Naive B cell (primary cell): ENCODE measurements at places on chromosomes 3 and 15. TPM values are rescaled to one million over a fixed set of nuclear protein-coding genes. Genes with fewer than 3 reads are reported as not detected.

- DNase-seq, result no peak
These were observed 1.9 kb upstream of the DPH6 start for GRCh38 chr15:35547775-35548364.

AGBL1 gene
- polyA plus RNA-seq, result not detected

DNA sequence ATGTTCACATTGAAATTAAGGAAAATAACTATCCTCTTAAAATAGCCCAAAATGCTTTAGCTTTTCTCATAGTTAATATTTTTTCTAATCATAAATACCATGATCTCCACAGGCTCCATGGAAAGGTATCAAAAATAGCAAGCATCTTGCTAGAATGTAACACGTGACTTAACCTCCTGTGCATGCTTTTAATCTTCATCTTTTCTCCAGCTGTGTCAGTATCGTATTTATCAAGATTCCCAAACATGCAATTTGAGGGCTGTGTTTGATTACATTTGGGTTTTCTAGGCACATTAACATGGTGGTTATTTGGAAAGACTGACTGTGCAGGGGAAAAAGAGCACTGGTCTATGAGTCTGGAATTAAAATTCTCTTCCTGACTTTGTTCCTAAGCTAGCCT, 472.5 kb upstream of the MCTP2 start:
- DNase-seq, result no peak

GRCh38 chr15:83435202-83435601, 11.9 kb upstream of the SH3GL3 start:
- DNase-seq, result no peak

DNA sequence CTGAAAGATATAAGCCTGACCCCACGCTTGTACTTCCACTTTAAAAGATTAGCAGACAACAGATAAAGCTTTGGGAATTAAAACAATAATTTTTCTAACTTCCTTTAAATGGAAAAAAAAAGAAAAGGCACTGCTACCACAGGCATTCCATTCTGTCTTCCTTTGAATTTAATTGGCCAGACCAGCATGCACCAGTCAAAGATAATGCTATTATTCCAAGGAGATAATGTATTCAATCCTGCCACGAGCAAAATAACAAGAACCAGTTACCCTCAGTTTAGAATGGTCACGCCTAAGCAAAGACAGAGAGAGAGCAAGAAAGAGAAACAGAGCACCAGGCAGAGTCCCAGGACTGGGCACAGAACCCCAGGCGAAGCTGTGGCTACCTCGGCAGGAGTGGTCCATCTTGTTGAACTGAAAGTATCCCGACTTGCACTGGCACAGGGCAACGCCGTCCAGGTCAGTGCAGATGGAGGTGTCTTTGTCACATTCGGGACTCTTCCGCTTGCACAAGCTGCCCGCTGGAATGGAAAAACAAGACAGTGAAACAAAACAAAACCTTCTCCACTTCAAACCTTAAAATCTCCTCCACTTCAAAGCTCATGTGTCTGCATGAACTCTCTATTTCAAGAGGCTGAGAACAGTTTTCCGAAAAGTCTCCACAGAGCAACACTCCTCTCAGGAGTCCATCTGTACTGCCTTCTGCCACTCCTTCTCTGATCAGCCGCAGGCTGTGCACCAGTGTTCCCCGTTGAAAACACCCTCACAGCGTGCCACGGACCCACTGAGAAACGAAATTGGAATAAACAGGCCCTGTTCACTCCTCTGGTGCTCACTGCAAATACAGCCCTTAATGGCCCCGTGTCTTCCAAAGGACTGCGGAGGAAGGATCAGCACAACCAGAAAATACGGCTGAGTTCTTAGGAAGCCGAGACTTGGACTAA, 58.2 kb downstream of the HEG1 start:
- no peak for DNase-seq

GRCh38 chr3:78141269-78141668, 1101.4 kb downstream of the ROBO2 start:
- DNase-seq, result no peak

MOBP gene
- polyA plus RNA-seq, result not detected

PLA1A gene
- not detected for polyA plus RNA-seq

DNA sequence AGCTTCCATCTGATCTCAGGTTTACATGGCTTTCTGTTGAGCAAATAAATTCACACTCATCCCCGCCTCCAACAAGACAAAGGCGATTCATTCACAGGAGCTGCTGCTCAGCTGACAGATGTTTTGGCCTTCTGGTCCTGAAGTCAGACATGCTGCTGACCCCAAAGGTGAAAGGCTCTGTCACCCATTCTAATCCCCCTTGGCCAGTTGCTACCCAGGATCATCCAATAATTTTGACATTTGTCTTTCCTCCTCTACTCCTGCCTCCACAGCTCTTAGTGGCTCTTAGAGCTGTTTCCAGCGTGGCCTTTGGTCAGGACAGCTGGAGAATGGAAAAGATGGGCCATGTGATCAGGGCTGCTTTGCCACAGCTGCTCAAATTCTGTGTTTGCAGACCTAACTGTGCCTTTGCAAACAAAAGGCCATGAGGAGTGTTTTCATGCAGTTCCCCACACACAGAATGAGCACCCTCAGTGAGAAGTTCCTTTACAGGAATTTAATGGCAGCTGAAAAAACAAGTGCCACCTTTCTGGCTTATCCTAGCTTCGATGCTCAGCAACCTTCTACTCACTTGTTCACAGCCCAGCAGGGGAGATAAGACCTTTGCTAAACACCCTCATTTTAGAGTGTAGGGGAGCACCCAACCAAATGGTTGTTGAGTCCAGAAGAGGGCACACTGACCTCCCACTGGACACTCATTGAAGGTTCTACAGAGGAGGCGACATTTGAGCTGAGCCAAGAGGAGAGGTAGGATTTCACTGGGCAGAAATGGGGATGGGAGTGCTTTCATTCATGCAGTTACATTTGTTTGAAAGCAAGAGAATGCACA, 39.0 kb downstream of the CYP19A1 start:
- DNase-seq, result no peak

DNA sequence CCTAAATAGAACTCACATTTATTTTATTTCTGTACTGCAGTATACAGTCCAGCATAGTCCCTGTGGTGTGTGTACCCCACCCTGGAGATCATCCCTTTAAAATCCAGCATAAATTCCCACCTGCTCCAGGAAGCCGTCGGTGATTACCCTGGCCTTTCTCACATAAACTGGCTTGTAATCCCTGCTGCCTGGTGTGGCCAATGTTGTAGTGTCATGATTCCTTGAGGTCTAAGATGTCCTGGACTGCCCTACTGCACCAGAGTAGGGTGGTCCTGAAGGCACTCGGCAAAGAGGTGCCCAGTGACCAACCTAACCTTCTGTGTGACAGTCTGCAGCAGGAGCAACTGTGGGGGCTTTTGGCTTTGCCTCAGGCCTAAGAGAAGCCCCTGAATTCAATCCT, 58.9 kb downstream of the ITGA11 start:
- DNase-seq, result no peak

DNA sequence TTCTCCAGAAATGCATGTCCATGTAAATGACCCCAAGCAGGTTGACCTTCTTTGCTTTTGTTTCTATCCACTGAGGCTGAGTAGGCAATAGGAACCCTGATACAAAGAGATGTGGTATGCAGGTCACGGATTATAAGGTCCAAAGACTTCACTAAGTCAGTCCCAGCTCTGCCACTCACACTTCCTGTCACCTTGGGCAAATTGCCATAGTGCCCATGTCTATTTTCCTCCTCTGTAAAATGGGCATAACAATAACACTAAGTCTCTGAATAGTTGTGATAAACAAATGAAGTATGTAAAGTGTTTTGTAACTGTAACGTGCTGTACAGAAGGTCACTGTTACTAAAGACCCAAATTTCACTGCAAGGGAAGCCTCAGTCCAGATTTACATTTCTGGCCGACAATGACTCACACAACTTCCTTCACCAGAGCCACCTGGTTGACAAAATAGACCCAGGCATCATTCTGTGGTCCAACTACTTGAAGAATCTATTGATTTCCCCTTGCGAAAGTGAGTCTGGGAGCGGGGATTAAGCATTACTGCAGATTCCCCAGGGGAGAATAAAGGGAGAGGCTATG, 175.4 kb upstream of the LPP start:
- DNase-seq, result peak; percentile 63

OCA2 gene
- not detected for polyA plus RNA-seq

DNA sequence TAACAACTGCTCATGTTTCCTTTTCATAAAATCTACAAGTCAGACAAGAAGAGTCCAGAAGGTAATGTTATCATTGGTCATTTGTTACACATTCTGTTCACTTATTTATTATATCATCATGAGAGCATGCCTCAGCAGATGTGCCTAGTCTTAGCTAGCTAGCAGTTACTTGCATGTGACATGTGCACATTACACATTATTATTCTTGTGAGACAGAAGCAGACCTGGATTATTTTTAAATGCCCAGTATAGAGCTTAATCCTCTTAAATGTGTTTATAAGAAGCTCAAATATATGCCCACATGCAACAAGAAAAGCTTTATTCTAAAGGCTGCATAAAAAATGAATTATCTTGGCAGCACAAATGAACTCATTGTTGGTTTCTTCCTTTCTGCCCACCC, 12.6 kb downstream of the YEATS2 start:
- no peak for DNase-seq

GRCh38 chr3:188752850-188753249, 418.9 kb upstream of the TPRG1 start:
- peak; percentile 11 for DNase-seq

- DNase-seq, result no peak
These were observed 9.5 kb downstream of the EBLN2 start for GRCh38 chr3:73070675-73071575.

DNA sequence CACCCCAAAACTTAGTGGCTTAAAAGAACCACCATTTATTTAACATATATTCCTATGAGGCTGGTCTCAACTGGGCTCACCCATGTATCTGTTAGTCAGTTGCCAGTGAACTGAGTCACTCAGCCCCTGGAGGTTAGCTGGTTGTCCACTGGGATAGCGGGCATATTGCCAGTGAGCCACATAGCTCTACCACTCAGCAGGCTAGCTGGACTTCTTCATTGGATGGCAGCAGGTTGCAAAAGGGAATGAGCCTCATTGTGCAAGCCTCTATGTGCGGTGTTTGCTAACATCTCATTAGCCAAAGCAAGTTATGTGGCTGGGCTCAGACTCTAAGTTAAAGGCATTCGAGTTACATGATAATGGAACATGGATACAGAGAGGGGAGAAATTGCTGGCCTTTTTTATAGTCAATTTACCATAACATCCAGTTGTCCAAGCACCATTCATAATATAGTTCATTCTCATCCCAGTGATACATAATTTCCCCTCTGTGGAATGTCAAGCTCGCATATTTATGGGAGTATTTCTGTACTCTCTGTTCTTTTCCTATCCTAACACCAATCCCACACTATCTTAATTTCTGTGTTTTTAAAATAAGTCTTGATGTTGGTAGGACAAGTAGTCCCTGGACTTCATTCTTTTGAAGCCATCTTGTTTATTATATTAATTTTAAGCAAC, 8.7 kb downstream of the BTD start:
- DNase-seq, result no peak

CDCP1 gene
- not detected for polyA plus RNA-seq

BMF gene
- polyA plus RNA-seq, result 0.66 TPM

- no peak for DNase-seq
These were observed 162.2 kb downstream of the ALCAM start for GRCh38 chr3:105528955-105529354.

TRMT10C gene
- polyA plus RNA-seq, result 49.3 TPM

- no peak for DNase-seq
These were observed 153.3 kb downstream of the P3H2 start for GRCh38 chr3:189967254-189967865.

LRRC31 gene
- polyA plus RNA-seq, result not detected

GRCh38 chr3:141655801-141656200, 82.3 kb upstream of the RNF7 start:
- DNase-seq, result no peak

RLBP1 gene
- polyA plus RNA-seq, result not detected

IGF2BP2 gene
- not detected for polyA plus RNA-seq

PLSCR1 gene
- polyA plus RNA-seq, result 36.0 TPM

DNA sequence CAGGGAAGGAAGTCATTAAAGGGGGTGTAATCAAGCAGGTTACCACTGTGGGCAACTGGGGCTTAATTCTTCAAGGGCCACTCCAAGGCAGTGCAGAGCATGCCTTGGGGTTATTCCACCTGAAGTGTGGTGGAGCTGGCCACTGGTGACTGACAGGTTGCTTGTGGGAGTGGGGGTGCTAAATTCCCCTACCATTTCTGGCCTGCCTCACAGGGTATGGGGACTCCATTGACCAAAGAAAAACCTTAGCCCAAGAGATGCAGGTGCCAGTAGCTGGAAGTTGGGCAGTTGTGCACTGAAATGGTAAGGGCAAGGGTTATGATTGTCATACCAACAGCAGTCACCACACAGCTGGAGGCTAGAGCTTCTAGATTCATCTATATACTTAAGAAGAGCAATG, 93.4 kb downstream of the ZNF621 start:
- no peak for DNase-seq

SI gene
- not detected for polyA plus RNA-seq

DNA sequence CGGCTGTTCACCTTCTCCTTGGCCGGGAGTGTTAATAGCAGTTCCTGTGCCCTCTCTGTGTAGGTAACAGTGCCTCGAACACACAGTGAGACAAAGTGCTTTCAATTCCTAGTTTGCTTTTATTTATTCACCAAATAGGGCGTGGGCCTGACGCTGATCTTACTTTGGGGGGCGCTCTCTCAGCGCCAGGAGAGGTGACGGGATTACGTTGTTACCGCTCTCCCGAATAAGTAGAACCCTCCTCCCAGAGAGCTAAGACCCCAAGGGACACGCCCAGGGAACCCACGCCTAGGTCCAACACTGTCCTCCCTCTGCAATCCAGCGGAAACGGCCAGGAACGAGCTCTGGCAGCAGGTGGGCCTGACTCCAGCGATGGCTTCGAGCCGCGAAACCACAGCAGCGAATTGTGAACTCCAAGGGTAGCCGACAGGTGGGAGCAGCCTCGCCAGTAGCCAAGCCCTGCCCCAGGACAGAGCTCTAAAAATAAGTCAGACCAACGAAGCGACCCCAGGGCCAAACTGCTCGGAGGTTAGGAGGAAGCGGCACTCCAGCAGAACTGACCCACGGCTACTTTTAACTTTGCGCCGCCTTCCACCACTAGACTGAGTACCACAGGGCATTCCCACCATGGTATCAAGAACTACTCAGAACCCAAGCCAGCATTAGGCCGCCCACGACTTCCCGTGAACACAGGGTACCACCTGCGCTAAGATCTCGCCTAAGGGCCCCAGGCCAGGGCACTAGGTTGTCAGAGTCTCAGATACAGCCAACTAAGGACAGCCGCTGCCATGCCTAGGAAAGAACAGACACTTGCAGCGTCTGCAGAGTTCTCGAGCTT, 1.6 kb upstream of the SIN3A start:
- peak; percentile 36 for DNase-seq

- DNase-seq, result no peak
These were observed 11.6 kb downstream of the ZBTB11 start for GRCh38 chr3:101665357-101665756.
